Left ventricle myocardium inferior (tissue), 1 donor: ENCODE measurements at places on chromosomes 13 and 19. TPM values are rescaled to one million over a fixed set of nuclear protein-coding genes. Genes with fewer than 3 reads are reported as not detected.

The URAD gene
- total RNA-seq: not detected

The SRRM5 gene
- 0.30 TPM for total RNA-seq

The NALCN gene
- total RNA-seq: 8.3 TPM

The RAB3D gene
- total RNA-seq: 7.2 TPM

The N4BP2L1 gene
- 4.6 TPM for total RNA-seq

The ICAM4 gene
- total RNA-seq: 0.36 TPM

The CRB3 gene
- total RNA-seq: not detected

The SCN1B gene
- total RNA-seq: 52.8 TPM

The CLIP3 gene
- total RNA-seq: 5.4 TPM

The ZBTB32 gene
- total RNA-seq: not detected

The FGF9 gene
- total RNA-seq: 12.3 TPM

The OR7A5 gene
- not detected for total RNA-seq

The TRPC4 gene
- 0.19 TPM for total RNA-seq

The LRFN3 gene
- total RNA-seq: 7.1 TPM

The ERICH4 gene
- not detected for total RNA-seq

The ZSWIM9 gene
- 7.6 TPM for total RNA-seq

The ZNF835 gene
- total RNA-seq: 4.9 TPM

The GRIN3B gene
- total RNA-seq: not detected

The ANGPTL8 gene
- not detected for total RNA-seq

The CCNE1 gene
- 3.1 TPM for total RNA-seq

The SYCN gene
- total RNA-seq: not detected

The IL4I1 gene
- total RNA-seq: not detected

The ZNF880 gene
- total RNA-seq: 24.7 TPM

The PLK5 gene
- total RNA-seq: not detected

The CERS1 gene
- total RNA-seq: 1.4 TPM

The CD209 gene
- total RNA-seq: 7.0 TPM

The SIX5 gene
- total RNA-seq: 21.8 TPM

The FAM83E gene
- not detected for total RNA-seq

The AMH gene
- 1.1 TPM for total RNA-seq

The IRF3 gene
- total RNA-seq: 34.5 TPM

The FOSB gene
- total RNA-seq: 0.33 TPM

The PGLYRP1 gene
- total RNA-seq: not detected

The VN1R2 gene
- total RNA-seq: not detected

The OR7C1 gene
- not detected for total RNA-seq

The DPF1 gene
- total RNA-seq: 0.49 TPM

The DMKN gene
- 7.9 TPM for total RNA-seq

The RBM26 gene
- 20.6 TPM for total RNA-seq

The IGSF23 gene
- not detected for total RNA-seq

The MCEMP1 gene
- 0.60 TPM for total RNA-seq

The MYO16 gene
- 1.7 TPM for total RNA-seq

The ZNF667 gene
- total RNA-seq: 5.6 TPM

The KLK11 gene
- total RNA-seq: not detected
